ENCODE measurements at places on chromosomes 2 and 18.

DNA sequence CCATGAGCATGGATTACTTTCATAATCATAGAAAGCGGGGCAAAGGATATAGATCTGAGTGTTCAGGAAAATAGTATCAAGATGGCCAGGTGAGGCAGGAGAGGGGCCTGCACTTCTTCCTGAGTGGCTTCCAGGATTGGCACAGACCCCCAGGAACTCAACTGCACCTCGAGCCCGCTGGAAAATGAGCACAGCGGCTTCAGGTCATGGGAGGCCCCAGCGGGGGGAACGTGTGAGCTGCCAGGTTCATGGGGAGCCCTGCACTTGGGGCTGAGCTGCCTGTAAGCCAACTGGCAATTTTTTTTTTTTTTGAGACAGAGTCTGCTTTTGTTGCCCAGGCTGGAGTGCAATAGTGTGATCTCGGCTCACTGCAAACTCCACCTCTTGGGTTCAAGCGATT is 81.5 kb upstream of the ODC1 start:
- no peak for DNase-seq

DNA sequence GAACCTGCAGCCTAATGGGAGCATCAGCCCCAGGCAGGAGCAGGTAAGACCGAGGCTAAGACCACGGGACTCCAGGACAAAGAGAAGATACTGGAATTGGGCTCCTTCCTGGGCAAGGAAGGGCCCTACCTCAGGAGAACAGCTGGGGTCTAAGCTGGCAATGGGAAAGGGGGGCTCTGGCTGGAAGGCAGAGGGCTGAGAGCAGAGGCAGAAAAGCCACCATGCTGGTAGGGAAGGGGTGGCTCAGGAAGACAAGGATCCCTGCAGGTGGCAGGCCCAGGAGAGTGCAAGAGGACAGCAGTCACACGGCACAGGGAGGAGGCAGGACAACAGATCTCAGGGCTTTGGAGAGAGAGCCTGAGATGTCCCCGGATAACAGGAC is 203.5 kb downstream of the NDUFA10 start:
- no peak for DNase-seq

GRCh38 chr2:2464094-2464493 is 133.0 kb upstream of the MYT1L start:
- no peak for DNase-seq

DNA sequence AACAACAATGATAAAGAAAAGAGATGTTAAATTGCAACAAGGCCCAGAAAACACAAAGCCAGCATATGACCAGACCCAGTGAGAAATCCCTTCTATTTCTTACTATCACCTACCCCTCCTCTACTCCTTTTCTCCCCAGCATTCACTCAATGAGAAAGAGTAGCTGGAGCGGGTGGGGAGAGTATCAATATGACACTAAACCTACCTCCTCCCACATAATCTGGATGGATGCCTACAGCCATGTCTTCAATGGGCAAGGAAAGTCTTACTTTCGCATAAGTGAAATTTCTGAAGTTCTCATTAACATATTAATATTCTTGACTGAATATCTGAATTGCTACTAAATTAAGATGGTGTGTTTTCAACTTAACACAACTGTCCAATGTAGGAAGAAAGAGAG is 78.2 kb downstream of the AFF3 start:
- no peak for DNase-seq

GRCh38 chr2:112073875-112074274 is 18.8 kb downstream of the TMEM87B start:
- DNase-seq = no peak

- DNase-seq = no peak
These were observed 741.7 kb downstream of the PLCL1 start for GRCh38 chr2:198546122-198546521.

GRCh38 chr18:76496194-76496890 is 1.3 kb upstream of the ZNF516 start:
- DNase-seq = peak; percentile 76

GRCh38 chr2:217254111-217254510 is 394.2 kb upstream of the TNP1 start:
- no peak for DNase-seq
